ENCODE measurements at places on chromosomes 2 and 18.

DNA sequence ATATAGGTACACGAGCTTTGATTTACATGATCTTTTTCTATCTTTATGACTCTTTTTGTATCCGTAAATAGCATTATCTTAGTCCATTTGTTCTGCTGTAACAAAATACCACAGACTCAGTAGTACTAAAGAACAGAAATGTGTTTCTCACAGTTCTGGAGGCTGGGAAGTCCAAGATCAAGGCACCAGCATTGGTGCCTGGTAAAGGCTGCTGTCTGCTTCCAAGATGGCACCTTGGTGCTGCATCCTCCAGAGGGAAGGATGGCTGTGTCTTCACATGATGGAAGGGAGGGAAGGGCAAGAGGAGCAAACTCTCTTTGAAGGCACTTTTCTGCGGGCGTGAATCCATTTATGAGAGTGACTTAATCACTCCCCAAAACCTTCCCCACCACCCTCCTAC, 36.0 kb downstream of the EIF5B start:
- DNase-seq, result no peak

DNA sequence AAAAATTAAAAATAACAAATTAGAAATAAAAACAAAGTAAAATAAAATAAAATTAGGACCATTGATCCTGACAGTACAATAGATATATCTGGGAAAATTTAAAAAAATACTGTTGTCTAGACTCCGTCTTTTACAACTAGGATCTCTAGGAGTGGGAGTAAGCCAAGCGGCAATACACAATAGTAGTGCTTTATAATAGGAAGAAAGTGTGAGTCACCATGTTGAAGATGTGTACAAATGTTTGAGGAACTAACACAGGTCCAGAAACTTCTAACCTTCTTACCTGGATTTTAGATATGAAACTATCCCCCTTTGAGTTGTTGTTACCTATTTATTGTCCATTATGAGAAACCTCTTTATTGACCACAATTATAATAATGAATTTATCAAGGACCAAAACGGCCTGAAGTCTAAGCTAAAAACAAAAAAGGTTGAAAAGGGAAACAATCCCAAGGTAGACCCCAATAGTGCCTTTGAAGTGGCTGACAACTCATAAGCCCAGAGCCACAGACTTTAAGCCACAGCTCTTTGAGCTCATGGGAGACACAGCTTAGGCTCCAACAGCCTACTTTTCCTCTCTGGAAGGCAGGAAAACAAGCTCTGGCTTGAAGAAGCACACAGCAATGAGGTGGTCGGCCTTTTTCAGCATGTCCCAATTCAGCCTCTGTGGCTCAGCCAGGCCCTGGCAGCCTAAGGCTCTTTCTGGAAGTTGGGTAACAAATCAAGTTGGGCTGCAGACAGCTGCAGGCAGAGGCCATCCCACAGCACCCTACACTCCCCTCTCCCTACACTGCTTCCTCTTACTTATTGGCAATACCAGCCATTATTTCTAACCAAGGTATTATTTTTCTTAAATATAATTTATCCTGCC, 62.9 kb downstream of the AQP4 start:
- no peak for DNase-seq

DNA sequence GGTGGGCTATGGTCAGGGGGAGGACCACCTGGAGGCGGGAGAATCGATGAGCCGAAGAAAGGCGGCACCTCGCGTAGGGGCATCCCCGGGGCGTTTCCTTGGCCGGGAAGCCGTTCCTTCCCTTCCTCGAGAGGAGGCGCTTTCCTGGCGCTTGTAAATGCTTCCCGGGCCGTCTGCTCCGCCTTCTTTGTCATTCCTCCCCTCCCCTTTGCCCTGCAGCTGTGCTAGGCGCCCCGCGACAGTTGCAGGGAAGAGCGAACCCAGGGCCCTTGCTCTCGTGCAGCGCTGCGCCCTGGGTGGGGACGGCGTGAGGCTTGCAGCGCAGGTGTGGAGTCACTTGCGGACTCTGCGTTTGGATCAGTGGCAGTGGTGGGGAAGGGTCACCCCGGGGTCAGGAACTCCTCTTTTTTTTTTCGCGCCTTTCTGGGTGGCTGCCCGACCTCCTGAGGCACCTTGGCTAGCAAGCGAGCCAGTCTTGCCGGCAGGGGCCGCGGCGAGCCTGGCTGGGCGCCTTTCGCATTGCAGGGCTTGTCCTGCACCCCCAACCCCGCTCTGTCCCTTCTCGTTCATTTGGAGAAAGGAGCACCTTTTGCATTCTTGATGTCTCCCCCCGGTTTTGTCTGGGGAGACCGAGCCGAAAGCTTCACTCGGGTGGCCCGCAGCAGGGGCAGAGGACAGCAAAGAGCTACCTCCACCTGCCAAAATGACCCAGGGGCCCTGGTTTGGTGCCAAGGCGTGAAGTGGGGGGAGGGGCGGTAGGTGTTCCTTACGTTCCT, 858 bp downstream of the KCNS3 start:
- DNase-seq, result peak; percentile 33

GRCh38 chr2:211836409-211836808, 702.2 kb downstream of the ERBB4 start:
- no peak for DNase-seq
